Glomerular endothelial cell (primary cell): ENCODE measurements at places on chromosomes 4 and X. TPM values are rescaled to one million over a fixed set of nuclear protein-coding genes. Genes with fewer than 3 reads are reported as not detected.

The APELA gene
- total RNA-seq: not detected in 2 replicates

The LIMCH1 gene
- total RNA-seq: 39.6 and 66.2 TPM in 2 replicates

The FMR1NB gene
- not detected in 2 replicates for total RNA-seq

The SULT1B1 gene
- 0.24 and 1.1 TPM in 2 replicates for total RNA-seq

The PASD1 gene
- total RNA-seq: not detected in 2 replicates

The RAB39B gene
- total RNA-seq: 0.05 TPM in 1 of 2 replicates, not detected in the other

The RPL9 gene
- 1,774 and 3,649 TPM in 2 replicates for total RNA-seq

The MAGEA6 gene
- not detected in 2 replicates for total RNA-seq

The VCX2 gene
- total RNA-seq: not detected in 2 replicates

The GALNTL6 gene
- 0.35 and 0.39 TPM in 2 replicates for total RNA-seq

The NPY2R gene
- not detected in 2 replicates for total RNA-seq

The RGN gene
- 0.15 and 0.35 TPM in 2 replicates for total RNA-seq

The CSN1S1 gene
- not detected in 2 replicates for total RNA-seq

The DDX60 gene
- 27.6 and 34.8 TPM in 2 replicates for total RNA-seq

The ADH1A gene
- total RNA-seq: not detected in 2 replicates

The RENBP gene
- 19.0 and 23.7 TPM in 2 replicates for total RNA-seq

The MAB21L2 gene
- total RNA-seq: 0.24 and 0.70 TPM in 2 replicates

The ERCC6L gene
- 1.2 and 2.0 TPM in 2 replicates for total RNA-seq

The ERVMER34-1 gene
- total RNA-seq: 0.15 and 0.23 TPM in 2 replicates

The NAT8L gene
- 0.05 TPM in 1 of 2 replicates, not detected in the other for total RNA-seq

The STK32B gene
- total RNA-seq: 25.4 and 29.0 TPM in 2 replicates

The LCORL gene
- 14.9 and 19.4 TPM in 2 replicates for total RNA-seq
